Mucosa of gallbladder (tissue), 1 donor: ENCODE measurements at places on chromosomes 13 and 19.

- DNase-seq = no peak
Measured at GRCh38 chr13:105346141-105346775, 1189.2 kb downstream of the EFNB2 start.

DNA sequence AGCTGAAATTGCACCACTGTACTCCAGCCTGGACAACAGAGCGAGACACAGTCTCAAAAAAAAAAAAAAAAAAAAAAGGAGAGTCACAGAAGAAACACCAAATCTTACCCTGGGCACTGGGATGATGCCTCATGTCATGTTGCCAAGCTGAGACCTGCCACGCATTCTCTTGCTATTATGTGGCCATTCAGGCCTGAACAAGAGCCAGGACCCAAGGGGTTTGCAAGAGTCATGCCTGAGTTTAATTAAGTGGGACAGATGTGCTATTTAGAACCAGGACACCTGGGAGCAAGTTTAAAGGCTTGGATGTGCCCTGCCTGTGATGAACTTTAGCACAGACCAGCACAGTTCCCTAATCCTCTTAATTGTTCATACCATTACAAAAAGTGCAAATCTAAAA lies 9.8 kb downstream of the PNMA8A start:
- DNase-seq = no peak

- no peak for DNase-seq
Measured at GRCh38 chr19:46797881-46798280, 9.5 kb upstream of the SLC1A5 start.

DNA sequence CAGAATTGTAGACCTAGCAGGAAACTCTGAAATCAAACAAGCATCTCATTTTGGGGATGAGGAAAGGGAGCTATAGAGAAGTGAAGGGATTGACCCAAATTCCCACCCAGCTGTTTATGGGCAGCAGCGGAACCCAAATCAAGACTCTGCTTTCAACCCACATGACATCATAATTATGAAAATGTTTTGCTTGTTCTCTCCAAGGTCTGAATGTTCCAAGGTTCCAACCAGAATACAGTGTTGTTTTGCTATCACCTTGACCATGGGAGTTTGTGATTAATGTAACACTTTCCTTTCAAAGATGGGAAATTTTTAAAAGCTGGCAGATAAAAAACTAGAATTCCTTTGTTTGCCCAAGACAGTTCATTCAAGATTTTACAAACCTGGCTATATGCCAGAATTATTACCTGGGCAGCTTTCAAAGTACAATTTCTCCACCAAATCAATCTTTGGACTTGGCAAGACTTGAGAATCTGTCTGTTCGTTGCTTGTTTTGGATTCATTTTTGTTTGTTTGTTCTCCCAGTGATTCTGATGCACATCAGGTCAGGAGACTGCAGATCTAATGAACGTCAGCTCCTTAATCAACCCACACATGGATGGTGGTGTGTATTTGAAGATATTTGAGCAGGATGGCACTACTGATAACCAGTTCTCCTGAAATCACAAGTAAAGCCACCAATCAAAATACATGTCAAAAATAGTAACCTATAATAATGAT lies 322.7 kb downstream of the FOXO1 start:
- DNase-seq = no peak

DNA sequence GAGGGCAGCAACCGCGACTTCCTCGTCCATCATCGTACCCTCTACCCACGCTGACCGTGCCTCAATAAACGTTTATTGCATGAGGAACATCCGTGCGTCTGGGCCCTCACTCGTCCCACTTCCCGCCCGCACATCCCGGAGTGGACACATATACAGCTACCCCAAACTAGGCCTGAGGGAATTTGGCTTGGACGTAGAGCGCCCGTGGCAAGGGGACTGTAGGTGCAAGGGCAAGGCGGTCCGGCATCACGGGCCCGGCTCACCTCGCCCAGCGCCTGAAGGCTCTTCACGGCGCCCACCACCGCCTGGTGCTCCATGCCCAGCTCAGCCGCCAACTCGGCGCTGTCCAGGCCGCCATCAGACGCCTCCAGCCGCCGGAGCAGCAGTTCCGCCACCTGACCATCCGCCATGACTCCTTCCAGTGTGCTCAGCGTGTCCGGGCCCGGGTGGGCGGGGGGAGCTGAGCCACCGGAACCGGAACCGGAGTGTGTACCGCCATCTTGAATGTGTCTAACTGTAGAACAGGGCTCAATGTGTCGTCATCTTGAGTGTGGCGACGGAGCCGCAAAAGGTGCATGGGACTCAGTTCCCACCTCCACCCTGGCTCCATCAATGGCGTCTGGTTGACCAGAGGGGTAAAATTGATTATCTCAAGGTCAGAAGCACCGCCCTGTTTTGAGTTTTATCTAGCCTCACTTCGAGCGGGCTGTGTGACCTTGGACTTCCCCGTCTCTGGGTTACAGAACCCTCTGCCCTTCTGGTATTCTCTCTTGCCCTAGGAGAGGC lies at the start of gene FARSA:
Gene FARSA, minus strand, starts transcription at position 425 of the 786 bp plus-strand sequence. Its CDS starts 15 bp downstream, at position 410.
- DNase-seq = peak; percentile 94

DNA sequence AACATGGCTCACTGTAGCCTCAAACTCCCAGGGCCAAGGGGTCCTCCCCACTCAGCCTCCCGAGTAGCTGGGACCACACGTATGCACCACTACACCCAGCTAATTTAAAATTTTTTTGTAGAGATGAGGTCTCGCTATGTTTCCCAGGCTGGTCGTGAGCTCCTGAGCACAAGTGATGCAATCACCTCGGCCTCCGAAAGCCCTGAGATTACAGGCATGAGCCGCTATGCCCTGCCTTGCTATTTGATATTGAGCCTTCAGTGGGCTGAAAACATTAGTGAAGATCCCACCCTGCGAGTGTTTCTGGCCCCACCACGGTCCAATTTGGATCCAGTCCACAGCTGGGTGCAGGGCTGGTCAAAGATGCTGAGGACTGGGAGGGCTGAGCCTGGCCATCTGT lies 65.9 kb downstream of the TRPM4 start:
- no peak for DNase-seq

GRCh38 chr19:29040951-29041350 lies 172.0 kb downstream of the UQCRFS1 start:
- no peak for DNase-seq

GRCh38 chr13:30600496-30600895 lies 17.2 kb upstream of the USPL1 start:
- DNase-seq = no peak

GRCh38 chr19:10881403-10882107 lies 10.2 kb downstream of the CARM1 start:
- no peak for DNase-seq

- peak; percentile 52 for DNase-seq
Measured at GRCh38 chr19:13026462-13027370, 31.4 kb downstream of the NFIX start.

DNA sequence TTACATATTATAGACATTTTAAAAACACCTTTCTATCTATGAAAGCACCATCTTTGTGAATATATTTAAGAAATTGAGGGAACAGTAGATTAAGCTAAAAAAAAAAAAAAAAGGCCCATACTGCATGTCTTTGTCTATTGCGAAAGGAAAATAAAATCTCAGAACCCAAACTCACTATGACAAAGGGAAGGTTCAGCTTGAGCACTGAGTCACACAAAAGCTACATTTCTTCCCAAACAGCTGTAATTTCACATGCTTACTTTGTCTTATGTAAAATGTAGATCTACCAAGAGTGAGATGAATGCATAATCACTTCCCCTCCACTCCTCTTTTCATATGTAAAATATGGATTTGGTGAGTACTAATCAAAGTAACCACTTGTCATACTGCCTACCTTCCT lies 640.1 kb upstream of the KLF12 start:
- DNase-seq = no peak

DNA sequence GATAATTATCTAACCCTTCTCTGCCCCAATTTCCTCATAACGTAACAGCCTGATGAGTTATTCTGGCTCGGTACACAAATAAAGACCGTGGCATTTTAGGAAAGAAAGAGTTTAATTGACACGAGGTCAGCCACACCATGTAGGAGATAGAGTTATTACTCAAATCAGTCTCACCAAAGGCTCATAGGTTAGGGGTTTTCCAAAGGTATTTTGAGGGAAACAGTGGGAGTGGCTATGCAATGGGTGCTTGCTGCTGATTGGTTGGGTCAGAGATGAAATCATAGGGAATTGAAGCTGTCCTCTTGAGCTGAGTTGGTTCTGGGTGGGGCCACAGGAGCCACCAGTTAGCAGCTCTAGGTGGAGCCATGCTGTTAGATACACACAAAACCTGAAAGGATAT lies 137.5 kb downstream of the FREM2 start:
- no peak for DNase-seq

GRCh38 chr13:73702419-73703071 lies 431.7 kb downstream of the KLF12 start:
- DNase-seq = no peak

DNA sequence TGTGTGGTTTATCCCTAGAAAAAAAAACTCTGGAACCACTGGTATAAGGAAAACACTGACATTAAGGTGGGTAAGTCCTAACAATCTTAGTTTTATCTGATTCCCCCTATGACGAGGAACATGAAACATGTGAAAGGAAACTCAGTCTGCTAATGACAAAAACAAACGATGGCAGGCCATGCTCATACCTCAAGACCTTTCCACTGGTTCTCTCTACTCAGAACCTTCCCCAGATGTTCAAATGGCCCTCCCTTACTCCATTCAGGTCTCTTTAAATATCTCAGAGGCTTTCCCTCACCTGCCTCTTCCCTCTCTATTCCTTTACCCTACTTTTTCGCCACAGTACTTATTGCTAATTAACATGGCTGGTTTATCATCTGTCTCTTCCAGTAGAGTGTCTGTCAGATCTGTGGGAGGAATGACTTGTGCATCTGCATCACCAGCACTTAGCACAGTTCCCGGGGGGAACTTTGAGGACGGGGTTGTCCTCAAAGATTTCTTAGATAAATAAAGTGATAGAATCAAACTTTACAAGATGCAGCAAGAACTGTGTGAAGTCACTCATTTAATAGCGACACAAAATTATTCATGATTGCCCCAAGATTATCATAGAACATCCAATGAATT lies 1.5 kb downstream of the TUBGCP3 start:
- DNase-seq = no peak

GRCh38 chr13:96984051-96984508 lies 10.2 kb downstream of the OXGR1 start:
- DNase-seq = peak; percentile 46

DNA sequence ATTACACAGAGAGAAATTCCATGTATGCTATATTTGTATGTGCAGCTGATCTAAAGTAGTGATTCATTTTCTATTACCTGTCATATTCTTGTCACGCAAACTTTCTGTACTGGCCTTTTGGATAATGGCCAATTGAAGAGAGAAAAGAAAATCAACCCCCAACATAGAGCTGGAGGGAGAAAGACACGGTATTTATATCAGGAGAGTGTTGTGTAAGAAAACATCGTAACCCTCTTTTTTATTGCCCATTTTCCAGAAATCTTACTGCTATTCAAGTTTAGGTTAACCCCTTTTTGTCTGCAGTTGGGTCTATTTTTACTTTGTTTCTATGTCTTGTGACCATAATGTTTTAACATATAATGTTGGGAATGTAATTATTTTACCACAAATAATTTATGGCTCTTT lies 27.9 kb downstream of the DGKH start:
- DNase-seq = no peak

GRCh38 chr19:6481541-6482342 lies at the start of gene DENND1C:
TSS of gene DENND1C (minus strand) at chr19:6481787. CDS start at chr19:6481695, 92 bp downstream.
- DNase-seq = peak; percentile 34

DNA sequence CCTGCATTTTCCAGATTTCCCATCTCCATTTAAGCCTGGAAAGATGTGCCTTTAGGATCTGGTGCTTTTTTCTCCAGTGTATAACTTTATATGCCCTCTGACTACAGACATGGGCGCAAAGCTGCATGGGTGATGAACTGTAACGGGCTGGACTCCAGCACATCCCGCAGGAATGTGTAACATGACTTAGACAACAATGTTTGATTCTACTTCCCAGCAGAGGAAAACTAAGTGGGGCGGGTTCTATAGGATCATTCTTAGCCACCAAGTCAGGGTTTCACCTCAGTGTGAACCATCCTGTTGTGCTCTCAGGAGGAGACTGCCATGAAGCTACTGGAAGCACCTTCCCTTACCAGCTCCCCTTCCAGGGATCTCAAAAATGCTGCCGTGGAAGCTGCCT lies 93.2 kb upstream of the SERP2 start:
- DNase-seq = no peak

GRCh38 chr13:26867451-26868091 lies 107.0 kb upstream of the GPR12 start:
- peak; percentile 23 for DNase-seq

DNA sequence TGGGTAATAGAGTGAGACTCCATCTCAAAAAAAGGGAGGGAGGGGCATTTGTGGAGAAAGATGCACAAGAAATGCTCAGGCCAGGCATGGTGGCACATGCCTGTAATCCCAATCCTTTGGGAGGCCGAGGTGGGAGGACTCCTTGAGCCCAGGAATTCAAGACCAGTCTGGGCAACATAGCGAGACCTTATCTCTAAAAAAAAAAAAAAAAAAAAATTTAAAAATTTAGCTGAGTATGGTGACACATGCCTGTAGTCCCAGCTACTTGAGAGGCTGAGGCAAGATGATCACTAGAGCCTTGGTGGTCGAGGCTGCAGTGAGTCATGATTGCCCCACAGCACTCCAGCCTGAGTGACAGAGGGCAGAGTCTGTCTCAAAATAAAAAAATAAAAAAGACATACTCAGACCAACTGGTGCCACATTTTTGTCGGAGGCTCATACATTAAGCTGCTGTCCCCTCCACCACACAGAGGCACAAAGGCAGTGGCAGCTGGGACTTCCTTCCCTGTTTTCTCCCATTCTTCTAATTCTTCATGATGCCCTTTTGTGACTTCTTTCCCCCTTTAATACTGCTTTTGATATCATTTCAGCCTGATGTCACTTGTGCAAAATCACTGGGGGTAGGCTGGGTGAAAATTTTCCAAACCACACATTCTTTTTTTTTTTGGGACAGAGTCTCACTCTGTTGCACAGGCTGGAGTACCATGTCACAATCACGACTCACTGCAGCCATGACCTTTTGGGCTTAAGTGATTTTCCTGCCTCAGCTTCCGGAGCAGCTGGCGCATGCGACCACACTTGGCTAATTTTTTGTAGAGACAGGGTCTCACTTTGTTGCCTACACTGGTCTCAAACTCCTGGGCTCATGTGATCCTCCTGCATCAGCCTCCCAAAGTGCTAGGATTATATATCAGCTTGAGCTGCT lies 26.8 kb upstream of the CXCL17 start:
- no peak for DNase-seq

DNA sequence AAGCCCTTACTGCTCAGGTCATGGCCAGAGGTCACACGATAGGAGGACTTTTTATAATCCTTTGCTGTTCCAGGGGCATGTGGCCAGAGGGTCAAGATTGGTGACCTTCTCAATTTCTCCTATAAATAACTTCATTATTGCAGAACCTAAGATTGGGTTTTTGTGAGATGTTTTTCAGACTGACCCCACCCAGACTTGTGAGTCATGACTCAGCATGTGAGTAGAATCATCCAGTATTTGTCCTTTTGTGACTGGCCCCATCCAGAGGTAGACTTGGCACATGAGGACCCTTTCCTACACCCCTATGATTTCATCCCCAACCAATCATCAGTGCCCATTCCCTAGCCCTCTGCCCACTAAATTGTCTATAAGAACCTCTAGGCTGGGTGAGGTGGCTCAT lies 84.5 kb upstream of the ABCC4 start:
- DNase-seq = no peak

- DNase-seq = peak; percentile 81
Measured at GRCh38 chr13:40116008-40116407, 460.5 kb downstream of the COG6 start.
